ENCODE measurements at places on chromosomes 2 and 18.

- DNase-seq: no peak
Observed at GRCh38 chr18:45202061-45202460, 413.2 kb upstream of the SLC14A2 start.

GRCh38 chr2:9355716-9356115, 67.6 kb downstream of the ITGB1BP1 start:
- no peak for DNase-seq

- DNase-seq: peak; percentile 33
Observed at GRCh38 chr2:109172556-109173105, 43.6 kb downstream of the SH3RF3 start.

- DNase-seq: no peak
Observed at GRCh38 chr2:239402666-239403065, 1.8 kb upstream of the HDAC4 start.

GRCh38 chr2:23745068-23745725, 181.7 kb downstream of the ATAD2B start:
- DNase-seq: no peak

DNA sequence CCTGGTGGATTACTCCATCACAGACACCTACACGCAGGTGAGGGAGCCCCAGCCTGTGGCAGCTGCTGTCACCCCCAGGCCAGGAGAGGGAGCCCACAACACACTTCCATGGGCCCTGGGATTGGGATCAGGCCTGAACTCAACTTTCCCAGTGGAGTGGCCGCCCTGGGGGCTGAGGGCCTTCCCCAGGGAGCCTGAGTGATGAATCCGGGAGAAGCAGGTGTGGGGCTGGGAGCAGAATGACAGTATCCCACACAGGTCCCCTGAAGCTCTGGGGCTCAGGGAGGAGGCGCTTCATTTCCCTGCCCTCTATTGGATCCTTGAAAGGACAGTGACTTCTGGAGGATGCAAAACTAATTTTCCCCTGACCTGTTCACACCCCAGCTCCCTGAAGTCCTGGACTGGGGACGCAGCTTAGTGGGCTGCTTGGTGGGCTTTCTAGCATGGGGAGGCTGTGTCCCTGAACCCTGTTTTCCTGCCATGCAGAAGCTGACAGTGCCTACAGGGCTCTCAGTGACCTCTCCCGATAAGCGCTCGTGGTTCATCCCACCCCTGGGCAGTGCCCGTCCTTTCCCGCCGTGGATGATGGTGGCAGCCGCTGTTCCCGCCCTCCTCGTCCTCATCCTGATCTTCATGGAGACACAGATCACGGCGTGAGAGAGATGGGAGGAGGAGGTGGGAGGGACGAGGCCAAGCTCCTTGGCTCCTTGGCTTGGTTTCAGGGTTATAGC, 11.0 kb downstream of the SLC4A3 start:
- no peak for DNase-seq

DNA sequence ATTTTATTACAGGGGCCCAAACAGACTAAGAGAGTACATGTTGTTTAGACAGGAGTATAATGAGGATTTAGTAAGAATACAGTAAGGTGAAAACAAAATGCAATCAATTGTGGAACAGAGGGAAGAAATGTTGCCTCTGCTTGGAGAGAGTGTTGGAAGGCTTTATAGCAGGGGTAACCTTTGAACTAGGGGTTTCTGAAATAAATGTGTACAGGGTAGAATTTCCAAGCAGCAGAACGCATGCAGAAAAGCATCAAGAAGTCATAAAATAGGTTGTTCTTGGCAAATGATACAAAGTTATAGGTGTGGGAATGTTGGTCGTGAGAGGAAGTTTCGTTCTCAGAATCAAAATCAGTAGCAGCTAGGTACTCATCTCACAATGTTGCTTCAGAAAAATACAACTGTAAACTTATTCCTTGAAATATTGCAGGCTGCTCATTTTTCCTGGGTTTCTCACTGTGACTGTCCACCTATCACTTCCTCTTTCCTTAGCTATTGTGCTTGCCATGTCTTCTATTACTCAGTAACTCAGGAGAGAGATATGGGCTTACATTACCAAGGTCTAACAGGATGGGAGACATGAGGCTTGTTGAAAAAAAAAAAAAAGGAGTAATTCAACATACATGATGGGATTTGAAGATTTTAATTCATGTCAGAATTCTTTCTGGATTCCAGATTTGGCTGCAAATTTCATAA, 17.1 kb upstream of the HNMT start:
- no peak for DNase-seq

- DNase-seq: no peak
Observed at GRCh38 chr2:43026426-43027096, 199.8 kb downstream of the ZFP36L2 start.

- no peak for DNase-seq
Observed at GRCh38 chr2:217661378-217661777, 341.4 kb downstream of the TNS1 start.

- DNase-seq: no peak
Observed at GRCh38 chr2:32278478-32278853, 762 bp downstream of the YIPF4 start.

GRCh38 chr2:68283419-68283812, 31.1 kb upstream of the PPP3R1 start:
- no peak for DNase-seq

- DNase-seq: peak; percentile 45
Observed at GRCh38 chr2:227507963-227508362, 36.0 kb downstream of the AGFG1 start.

- peak; percentile 52 for DNase-seq
Observed at GRCh38 chr2:71930049-71930681, 217.5 kb downstream of the CYP26B1 start.

- peak; percentile 58 for DNase-seq
Observed at GRCh38 chr18:76354348-76354747, 140.7 kb downstream of the ZNF516 start.

GRCh38 chr2:190497428-190497827, 37.1 kb downstream of the NEMP2 start:
- DNase-seq: no peak

DNA sequence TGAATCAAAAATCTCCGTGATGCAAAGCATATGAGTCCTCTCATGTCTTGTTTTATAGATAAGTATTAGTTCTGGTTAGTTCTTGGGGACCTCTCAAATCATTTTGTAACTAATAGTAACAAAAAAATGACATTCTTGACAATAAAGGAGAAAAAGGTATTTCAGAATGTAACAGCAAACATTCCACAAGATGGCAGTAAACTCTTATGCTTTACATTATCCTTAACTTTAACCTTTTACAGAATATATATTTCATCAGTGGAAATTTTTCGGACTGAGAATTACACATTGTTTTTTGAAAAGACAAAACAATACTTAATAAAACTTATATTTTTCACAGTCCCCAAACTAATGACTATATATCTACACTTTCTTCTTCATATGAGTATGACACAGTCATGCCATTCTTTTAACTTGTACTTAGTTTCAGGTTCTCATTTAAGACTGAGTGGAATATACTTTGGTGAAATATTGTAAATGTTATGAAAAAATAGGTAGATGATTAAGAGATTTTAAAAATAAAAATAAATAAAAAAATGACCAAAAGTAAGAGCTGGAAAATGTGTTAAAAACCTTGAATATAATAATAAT, 142.9 kb upstream of the NXPH2 start:
- peak; percentile 24 for DNase-seq

GRCh38 chr2:43946685-43947084, 49.1 kb downstream of the LRPPRC start:
- DNase-seq: no peak
